ENCODE measurements at places on chromosomes 2 and 18.

DNA sequence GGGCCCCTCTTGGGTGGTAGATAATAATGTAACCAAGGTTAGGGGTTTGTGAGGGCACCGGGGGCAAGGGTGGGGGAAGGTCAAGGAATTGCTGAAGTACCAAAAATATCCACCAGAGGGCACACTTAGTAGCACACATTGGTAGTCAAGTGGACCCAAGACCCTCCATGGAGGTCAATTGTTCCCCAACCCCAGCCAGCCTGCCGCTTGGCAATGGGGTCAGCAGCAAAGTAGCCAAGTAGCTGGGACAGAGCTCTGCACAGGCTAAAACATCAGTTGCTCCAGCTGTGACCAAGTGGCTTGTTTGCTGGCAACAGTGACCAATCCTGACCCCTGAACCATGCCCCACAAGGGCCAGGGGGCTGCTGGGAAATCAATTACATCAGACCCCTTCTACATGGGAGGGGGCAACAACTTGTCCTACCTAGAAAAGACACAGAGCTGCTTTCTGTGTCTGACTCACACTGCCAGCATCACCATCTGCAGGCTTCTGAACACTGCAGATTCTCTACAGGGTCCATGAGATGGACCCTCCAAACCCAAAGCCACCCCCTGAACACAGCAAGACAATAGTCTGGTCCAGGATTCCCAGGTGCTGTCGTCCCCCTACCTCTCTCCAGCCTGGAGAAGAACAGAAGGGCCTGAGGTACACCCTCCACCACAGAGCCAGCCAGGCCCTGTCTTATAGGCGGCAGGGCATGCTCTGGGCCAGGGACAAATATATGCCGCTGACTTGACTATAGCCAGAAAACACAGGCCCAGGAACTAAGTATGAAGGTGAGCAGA, 76.0 kb downstream of the EMX1 start:
- no peak for DNase-seq

GRCh38 chr2:73112026-73112912, 479 bp downstream of the RAB11FIP5 start:
- DNase-seq = peak; percentile 9

GRCh38 chr2:38215993-38216392, 140.0 kb upstream of the CYP1B1 start:
- no peak for DNase-seq

GRCh38 chr2:4745056-4745991, 946.9 kb upstream of the SOX11 start:
- DNase-seq = no peak

DNA sequence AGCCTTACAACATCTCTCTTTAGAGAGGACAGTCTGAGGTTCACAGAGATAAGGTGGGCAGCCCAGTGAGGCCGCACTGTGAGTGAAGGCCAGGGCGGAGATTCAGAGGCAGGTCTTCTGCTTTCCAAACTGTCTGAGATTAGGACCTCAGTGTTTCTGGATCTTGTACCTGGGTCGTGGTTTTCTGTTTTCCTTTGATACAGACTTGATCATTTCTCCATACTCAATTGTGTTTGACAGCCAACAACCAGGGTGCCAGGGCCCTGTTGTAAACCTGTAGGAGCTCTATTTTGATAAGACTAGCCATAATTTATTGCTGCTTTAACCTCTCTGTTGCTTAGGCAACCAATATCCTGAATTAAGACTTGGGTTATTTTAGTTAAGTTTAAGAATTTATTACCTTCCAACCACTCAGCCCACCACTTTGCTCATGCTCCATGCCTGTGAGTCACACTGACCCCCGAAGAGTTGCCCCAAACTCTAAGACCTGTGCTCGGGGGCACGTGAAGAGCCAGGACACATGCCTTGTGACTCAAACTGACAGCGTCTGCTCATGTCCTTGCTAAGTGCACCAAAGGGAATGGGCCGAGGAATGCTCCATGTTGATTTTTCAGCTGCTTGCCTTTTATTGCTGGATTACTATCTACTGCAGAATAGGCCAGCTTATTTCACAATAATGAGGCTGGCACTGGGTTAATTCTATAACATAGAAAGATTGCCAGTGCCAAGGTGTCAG, 248.6 kb downstream of the BCL2 start:
- no peak for DNase-seq

DNA sequence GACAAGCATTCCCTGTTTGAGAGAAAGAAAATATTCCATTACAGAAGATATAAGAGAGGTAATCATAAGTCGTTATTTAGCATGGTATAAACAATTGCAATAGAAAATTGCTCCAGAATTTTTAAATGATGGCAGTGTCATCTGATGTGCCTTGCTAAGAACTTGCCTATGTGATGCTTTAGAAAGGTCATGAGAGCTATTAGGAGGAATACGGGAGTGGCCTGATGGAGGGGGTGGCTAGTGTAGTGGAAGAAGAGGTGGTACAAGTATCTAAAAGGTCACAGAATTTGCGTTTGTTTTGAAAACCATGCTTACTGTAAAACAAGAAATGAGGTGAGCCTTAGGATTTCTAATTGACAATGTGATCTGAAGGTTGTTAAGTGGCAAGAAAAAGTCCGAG, 550.0 kb downstream of the TMX3 start:
- DNase-seq = no peak

DNA sequence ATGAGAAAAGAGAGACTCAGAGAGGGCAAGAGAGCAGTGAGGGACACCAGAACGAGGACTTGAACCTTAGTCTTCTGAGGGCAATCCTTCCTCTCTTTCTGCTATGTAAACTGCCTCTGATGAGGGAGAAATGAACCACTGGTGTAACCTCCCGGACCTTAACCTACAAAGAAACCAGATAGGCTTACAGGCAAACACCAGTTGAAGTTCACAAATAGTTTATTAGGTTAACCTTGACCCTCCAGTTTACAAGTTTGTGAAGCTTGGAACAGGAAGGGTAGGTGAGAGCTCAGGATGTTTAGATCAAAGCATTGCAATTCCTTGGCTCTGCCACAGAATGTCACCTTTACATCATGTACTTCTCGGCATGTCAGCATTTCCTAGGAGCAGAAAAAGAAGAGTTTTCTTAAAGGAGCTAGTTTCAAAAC, 486.4 kb upstream of the SPRED2 start:
- no peak for DNase-seq

DNA sequence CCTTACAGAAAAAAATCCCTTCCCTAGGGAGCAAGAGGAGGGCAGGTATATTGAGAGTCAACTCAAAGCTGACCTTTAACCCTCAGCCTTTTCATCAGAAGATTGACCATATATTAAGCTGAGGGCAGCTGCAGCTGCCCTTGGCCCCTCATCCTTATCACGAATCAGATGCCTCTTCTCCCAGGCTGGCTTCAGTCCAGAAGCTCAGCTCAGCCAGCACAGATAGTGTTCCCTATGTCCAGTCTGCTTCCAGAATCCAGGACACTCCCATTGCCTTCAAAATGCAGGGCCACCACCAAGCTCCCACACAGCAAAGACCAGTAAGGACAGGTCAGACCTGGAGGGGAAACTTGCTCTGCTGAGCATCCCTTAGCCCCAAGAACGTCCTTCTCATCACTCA, 146.1 kb downstream of the BCL11A start:
- no peak for DNase-seq

DNA sequence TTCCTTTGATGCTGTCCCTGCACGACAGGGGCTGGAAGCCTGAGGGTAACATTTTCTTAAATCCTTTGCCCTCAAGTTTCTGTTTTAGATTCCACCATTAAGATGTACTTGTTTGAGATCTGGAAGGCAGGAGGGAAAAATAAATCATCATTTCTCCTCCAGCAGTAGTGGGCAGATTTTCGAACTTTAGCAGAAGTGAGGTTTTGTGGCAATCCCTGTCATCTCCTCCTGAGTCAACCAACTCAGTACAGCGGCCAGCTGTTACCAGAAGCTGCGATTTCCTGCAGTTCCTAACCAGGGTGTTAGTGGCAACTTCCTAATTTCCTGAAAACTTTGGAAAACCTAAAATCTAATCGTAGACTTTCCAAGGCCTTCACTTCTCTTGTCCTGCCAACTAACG, 517.2 kb upstream of the ACVR2A start:
- peak; percentile 1 for DNase-seq

DNA sequence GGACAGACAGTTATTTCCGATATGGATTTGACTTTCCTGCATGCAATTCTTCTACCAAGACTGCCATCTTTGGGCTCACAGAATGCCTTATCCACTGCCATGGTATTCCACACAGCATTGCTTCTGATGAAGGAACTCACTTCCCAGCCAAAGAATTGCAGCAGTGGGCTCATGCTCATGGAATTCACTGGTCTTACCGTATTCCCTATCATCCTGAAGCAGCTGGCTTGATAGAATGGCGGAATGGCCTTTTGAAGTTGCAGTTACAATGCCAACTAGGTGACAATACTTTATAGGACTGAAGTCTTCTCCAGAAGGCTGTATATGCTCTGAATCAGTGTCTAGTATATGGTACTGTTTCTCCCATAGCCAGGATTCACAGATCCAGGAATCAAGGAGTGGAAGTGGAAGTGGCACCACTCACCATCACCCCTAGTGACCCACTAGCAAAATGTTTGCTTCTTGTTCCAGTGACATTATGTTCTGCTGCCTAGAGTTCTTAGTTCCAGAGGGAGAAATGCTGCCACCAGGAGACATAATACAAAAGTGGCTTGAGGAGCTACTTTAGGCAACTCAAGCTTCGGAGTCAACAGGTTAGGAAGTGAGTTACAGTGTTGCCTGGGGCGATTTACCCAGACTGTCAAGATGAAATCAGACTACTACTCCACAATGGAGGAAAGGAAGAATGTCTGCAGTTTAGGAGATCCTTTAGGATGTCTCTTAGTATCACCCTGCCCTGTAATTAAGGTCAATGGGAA, 23.8 kb upstream of the SMAD4 start:
- no peak for DNase-seq

DNA sequence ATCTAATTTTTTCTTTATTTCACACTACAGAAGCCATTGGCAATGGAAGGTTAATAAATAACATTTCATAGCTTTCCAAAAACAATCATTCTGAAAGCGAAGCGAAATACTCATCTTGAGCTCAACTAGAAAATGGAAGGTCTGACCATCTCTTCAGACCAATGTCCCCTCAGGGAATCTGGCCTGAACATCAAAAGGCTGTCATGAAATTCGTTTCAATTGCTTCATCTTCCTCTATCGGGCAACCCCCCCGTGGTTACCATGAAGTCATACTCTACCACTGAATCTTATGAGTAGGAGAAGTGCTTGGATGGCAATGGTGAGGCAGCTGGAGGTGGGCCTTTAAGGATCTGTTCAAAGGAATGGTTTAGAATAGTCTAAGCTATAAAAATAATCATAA, 22.9 kb upstream of the CYTIP start:
- no peak for DNase-seq

GRCh38 chr2:16397681-16398475, 267.8 kb downstream of the CYRIA start:
- no peak for DNase-seq

- DNase-seq = no peak
Measured at GRCh38 chr2:168328421-168328820, 81.0 kb upstream of the STK39 start.

DNA sequence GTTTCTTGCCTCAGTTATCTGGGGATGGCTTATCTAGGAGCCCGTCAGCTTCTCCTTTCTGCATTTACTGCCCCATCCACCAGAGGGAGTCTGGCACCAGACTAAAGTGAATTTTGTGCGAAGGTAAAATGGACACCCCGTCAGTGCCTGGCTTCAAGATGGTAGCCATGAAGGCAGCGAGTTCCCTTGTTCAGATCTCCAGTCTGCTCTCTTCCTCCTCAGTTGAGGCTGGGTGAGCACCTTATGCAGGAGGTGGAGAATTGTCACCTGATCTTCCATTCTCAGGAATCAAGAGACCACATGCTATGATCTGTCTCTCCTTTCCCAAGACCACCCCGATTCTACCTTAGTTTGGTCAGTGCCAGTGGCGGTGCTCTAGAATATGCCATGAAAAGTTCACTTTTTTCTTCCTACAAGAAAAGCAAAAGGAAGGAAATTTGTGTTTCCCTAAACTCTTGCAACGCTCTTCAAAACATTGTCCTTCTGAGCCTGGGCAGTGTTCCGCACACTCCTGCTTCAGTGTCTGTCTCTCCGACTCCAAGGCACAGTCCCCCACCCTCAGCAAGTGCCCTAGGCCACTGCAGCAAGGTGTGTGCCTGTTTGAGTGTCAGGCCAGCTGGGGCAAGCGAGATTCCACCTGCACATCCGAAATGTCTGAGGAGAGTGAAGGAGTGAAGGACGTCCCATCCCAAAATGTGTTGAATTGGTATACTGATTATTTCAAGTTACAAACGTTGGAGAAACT, 168.6 kb downstream of the SS18 start:
- peak; percentile 4 for DNase-seq

GRCh38 chr2:167550448-167550847, 662.2 kb downstream of the XIRP2 start:
- no peak for DNase-seq

DNA sequence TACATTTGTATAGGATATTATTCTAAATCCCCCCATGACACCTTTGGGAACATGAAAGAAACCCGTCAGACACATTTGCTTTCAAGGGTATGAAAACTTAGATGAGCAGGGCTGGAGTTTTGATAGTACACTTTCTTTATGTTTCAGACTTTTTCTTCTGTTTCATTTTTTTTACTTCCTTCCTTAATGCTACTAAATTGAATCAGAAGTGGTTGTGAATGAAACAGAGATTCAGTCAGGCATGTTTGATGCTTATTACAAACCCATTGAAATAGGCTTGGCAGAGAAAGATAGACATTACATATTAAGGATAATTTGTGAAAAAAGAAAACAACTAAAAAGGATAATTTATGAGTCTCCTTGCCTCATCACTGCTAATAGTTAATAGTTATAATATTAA, 26.8 kb downstream of the SLC30A6 start:
- no peak for DNase-seq

DNA sequence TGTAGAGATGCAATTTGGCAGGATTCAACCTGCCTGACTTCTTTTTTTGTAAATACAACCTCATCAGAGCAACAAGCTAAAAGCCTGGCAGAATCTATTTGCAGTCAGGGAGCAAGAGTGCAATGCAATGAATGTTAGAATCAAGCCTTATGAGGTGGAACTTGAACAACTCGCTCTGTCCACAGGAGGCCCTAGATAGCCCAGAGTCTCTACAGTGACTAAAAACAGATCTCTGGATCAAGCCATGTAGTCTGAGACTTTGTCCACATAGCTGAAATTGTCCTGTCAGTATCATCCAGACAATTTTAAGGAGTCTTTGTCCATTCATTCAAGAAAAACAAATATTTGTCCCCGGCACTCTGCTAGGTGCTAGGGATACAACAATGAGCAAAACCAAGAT, 32.0 kb upstream of the CDK5R2 start:
- no peak for DNase-seq

GRCh38 chr18:3877678-3878077, 427.7 kb downstream of the TGIF1 start:
- DNase-seq = no peak

- DNase-seq = no peak
Measured at GRCh38 chr18:76570856-76571255, 75.8 kb upstream of the ZNF516 start.

DNA sequence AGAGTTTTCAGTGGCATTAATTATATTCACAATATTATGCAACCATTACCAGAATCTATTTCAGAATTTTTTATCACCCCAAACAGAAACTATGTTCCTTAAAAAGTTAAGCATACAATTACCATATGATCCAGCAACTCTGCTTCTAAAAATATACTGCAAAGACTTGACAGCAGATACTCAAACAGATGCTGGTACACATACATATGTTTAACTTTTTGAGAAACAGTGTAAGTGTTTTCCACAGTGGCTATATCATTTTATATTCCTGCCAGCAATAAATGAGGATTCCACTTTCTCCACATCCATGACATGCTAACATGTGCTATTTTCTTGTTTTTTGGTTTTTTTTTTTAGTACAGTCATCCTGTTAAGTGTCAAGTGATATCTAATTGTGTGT, 439.3 kb upstream of the VWC2L start:
- DNase-seq = no peak
